Kidney tubule cell (primary cell): ENCODE measurements at places on chromosomes 5 and 9.

- DNase-seq = no peak
Measured at GRCh38 chr9:137433916-137434431, 7.2 kb downstream of the ENTPD8 start.

GRCh38 chr9:113665756-113666155 is 202.2 kb downstream of the RGS3 start:
- no peak for DNase-seq

DNA sequence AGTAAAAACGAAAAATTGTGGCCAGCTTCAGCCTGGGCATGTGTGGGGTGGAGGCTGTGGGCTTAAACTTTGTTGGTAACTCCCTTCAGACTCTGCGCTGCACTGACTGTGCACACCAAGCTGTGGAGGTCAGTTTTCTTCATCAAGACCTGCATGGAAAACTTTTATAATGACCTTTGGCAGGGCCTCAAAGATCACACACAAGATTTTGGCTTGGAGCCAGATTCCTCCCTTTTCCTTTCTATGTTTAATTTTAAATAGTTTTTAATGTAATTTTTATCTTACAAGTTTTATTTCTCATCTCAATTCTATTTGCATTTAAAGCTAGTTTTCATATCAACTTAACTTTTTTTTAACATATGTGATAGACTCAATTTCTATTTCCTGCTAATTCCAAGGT is 1211.1 kb upstream of the CDH18 start:
- no peak for DNase-seq

GRCh38 chr5:160467555-160468362 is 46.1 kb downstream of the PTTG1 start:
- DNase-seq = peak; percentile 99

GRCh38 chr5:41869724-41870626 is at the start of gene OXCT1:
Gene OXCT1 (minus strand): TSS chr5:41870425. CDS start chr5:41870358, 67 bp downstream.
- DNase-seq = peak; percentile 87

- DNase-seq = no peak
Measured at GRCh38 chr5:124772457-124773200, 26.2 kb upstream of the ZNF608 start.
